KBM-7 (cell line): ENCODE measurements at places on chromosomes 3 and 15.

DNA sequence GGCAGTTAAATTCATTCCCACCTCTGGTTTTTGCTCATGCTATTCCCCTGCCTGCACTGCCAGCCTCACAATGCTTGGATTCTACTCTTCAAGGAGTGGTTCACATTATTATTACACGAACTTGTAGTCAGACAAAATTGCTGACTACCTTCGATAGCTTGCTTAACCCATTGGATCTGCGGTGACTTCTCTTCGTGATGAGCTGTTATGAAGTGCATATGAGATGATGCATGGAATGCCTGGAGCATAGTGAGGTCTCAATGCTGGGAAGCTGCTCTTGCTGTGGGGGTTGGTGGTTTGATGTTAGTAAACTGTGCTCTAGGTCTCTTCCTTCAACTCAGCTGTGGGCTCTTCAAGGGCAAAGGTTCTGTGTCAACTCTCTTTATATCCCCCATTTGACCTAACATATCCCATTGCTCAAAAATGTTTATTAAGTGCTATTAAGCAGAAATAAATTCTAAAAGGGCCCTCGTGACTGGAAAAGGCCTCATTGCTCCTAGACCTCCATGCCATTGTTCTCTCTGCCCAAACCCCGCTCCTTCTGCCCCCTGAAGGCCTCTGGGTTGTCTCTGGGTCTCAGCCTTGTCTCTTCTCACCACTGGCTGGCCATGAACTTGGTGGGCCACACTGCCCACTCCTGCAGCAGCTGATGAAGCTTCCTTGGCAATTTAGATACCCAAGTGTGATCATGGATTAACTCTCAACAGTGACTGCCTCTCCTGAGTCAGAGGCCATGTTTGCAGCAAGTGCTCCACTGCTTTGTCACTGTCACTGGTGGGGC lies 4.5 kb upstream of the SLCO2A1 start:
- no peak for DNase-seq

DNA sequence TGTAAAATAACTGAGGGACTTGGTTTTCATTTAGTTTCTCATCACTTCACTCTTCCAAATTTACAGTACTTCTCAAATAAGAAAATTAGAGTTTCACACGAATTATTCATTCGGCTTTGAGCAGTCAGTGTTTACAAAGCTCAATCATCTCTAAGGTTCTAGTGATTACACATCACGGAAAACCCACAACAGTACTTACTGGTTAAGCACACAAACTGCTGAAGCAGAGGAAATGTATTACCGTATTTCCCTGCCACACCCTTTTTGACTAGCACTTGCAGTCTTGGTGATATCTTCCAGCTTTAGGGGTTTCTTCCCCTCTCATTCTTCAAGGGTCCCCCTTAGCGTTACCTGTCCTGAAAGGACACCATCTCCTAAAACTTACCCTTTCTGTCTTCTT lies 164.8 kb upstream of the CDIN1 start:
- DNase-seq: no peak

DNA sequence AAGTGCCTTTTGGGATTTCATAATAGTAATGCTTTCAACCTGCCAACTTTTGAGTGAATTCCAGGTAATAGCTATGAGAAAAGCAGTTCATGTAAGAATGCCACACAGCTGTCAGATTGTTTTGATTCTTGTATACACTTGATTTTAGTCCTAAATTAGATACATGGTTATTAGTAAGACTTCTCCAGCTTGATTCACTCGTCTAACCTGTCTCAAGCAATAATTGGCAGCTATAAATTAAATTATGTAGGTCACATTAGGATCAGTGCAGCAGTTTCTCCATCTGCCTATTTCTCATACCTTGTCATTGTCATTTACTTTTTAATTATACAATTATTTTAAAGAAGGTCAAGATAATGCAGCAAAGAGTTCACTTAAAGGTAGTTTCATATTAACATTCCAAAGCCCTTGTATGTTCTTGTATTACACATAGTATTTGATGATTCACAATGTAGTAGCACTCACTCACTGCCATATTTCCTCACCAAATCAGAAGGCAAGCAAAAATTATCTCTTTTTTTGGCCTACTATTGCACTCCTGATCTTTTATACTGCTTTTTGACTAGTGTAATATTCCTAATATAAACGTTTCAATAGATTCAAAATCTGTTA lies 10.9 kb upstream of the CRYBG3 start:
- no peak for DNase-seq

DNA sequence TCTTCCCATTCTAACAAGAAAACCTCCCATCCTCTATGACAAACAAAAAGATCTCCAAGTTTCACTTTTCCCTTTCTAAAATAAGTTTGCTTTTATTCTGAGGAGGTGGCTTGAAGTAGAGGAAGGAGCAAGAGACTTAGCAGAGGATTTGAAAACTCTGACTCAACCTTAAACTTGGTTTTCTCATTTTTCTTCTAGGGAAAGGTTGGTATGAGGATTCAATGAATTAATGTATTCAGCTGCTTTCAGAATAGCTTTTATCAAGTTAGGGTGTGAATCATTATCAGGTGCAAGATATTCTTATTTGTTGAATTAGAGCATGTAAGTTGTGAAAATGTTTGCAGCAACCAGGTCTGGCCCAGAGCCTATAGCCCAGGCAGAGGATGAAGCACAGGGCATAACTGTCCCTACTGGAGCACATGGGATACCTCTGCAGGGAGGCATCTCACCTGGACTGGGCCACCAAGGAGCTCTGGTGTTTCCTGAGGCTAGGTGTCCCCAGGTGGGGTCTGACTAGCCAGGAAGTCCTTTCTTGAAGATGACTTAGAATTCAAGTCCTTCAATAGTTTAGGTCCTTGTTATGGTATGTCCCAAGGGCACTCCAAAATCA lies 42.3 kb downstream of the SATB1 start:
- DNase-seq: no peak

- DNase-seq: peak; percentile 44
Observed at GRCh38 chr3:155639462-155640055, 105.3 kb downstream of the PLCH1 start.

DNA sequence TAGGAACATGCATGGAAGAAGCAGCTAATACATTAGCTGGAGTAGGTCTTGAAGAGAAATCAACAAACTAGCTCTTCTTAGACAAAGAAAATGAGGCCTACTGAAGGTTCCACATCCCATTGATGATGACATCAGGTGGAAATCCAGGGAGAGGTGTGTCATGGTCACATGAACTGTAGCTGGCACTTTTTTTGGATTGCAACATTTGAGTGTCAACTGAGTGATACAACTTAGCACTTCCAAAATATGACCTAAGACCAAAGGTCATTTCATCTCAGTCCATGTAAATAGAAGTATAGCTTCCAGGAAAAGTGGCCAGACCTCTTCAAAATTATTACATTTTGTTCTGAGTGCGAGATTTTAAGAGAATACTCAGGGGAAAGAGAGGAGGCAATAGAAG lies 117.2 kb upstream of the MEIS2 start:
- no peak for DNase-seq

- no peak for DNase-seq
Observed at GRCh38 chr3:98008855-98009254, 26.3 kb downstream of the GABRR3 start.

DNA sequence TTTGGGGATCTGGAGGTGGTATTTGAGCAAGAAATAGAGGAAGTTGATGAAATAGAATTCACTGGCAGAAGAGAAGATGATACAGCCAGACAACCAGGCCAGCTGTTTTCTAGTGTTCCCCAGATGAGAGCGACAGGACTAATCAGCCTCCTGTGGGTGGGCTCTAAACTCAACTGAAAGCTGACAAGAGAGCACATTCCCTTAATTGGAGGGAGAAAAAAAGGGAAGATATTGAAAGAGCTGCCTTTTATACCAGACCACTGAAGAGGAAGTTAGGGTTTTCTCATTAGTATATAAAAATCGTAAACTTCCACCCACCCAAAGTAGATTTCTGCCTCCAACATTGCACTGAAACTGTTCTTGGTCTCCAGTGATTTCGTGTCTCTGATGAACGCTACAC lies 6.5 kb upstream of the TM4SF19 start:
- DNase-seq: peak; percentile 91

- no peak for DNase-seq
Observed at GRCh38 chr3:60147249-60147950, 1097.6 kb upstream of the CFAP20DC start.

- no peak for DNase-seq
Observed at GRCh38 chr3:28287046-28287445, 45.6 kb downstream of the CMC1 start.

- DNase-seq: no peak
Observed at GRCh38 chr3:10366651-10367101, 45.8 kb upstream of the SEC13 start.

DNA sequence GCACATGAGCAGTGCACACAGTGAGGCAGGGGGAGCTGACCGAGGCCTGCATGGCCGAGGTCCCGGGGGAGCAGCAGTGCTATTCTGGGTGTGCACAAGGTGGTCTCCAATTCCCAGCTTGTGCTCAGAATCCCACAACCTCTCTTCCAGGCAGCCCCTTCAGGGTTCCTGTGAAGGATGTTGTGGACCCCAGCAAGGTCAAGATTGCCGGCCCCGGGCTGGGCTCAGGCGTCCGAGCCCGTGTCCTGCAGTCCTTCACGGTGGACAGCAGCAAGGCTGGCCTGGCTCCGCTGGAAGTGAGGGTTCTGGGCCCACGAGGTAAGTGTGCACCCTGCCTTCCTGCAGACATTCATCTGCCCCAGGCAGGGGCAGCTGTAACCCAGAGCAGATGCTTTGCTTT lies 80.2 kb downstream of the DNASE1L3 start:
- DNase-seq: no peak

GRCh38 chr15:95972041-95972553 lies 358.4 kb upstream of the NR2F2 start:
- DNase-seq: no peak

DNA sequence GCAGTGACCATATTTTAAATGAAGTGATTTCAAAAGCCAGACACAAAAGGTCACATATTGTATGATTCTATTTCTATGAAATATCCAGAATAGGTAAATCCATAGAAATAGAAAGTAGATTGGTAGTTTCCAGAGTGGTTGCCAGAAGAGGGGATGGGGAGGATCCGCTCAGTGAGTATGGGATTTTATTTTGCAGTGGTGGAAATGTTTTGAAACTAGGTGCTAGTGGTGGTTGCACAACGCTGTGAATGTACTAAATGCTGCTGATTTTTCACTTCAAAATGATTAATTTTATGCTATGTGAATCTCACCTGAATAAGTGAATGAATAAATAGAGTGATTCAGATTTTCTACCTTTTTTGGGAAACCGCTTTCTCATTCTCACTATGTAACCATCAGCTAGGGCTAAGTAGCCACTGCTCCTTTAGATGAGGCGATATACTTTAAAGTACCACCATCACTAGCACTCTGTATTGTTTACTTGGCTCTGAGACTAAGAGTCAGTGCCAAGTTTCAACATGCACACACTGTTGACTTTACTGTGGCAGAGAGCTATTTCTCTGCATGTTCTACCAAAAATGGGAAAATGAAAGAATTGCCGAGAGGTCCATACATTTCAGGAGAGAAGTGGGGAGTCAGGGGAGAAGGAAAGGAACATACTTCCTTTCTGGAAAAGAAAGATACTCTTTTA lies 90.7 kb upstream of the GOLIM4 start:
- no peak for DNase-seq

GRCh38 chr3:179580992-179581391 lies 18.3 kb downstream of the ACTL6A start:
- no peak for DNase-seq

GRCh38 chr3:85783291-85783690 lies 824.5 kb downstream of the CADM2 start:
- no peak for DNase-seq

DNA sequence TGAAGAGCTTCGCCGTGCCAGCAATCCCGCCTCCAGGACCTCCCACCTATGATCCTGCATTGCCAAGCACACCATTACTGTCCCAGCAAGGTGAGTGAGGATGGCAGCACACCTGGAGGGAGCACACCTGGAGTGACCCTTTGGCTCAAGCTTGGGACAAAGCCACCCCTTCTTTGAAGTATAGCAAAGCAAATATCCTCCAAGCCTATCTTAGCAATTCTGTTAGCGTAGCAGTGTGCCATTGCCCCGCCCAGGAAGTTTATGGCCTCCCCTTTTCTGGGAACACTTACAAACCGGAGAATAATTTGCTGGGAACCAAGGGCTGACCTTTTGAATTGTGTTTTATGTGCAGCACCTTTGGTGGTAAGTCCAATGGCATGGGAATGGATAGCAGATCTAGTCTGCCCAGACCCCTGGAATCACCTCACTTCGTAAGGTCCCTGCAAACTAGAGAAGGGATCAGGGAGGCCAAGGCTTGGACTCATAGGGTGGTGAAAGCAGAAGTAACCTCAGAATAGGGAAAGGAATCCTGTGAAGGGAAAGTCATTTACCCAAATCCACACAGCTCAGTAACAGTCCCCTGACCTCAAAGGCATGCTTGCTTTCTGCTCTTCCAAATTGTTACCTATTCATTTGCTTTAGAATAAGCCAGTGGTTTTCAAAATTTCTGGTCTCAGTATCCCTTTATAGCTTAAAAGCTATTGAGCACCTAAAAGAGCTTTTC lies 70.1 kb downstream of the HCN4 start:
- no peak for DNase-seq

DNA sequence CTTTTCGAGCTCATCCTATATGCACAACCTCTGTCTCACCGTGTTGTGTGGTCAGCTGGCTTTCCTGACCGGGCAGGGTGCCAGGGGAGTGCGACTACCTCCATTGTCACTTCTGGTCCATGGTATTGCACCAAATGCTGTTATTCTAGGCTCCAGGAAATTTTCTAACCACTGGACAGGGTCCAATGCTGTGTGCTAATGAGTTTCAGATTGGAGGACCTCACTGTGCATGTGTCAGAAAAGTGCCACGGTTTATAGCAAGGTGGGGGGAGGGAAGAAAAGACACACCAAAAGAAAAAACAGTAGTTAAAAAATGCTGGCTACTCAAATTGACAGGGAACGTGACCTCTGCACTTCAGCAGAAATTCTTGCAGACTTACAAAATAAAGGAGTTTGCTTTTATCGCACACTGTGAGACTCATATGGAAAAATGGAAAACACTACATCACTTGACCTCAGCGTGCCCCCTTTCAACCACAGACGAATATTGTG lies 480.1 kb downstream of the FOXP1 start:
- peak; percentile 21 for DNase-seq

DNA sequence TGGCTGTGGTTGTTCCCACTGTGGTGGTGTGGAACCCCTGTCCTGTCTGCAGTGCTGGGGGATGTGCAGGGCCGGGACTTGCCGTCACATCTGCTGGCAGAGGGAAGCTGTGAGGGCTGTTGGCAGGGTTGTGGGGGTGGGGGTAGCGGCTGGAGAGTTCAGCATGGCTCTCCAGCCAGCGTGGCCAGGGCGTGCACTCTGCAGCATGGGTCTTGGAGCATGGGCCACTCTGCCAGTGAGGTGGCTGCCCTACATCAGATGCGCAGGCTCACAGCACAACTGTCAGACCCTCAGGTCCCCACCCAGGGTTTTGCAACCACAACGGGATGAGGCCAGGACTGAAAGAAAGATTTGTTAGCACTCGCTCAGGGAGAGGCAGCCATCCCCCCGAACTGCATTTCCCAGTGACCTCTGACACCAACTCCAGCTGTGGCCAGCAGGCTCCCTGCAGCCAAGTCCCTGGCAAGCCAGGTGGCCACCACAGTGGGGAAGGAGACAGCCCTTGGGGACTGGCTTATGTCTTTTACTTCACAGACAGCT lies 237.7 kb upstream of the LYSMD4 start:
- no peak for DNase-seq
